NCI-H1092 treated with DMSO at 0.1 percent for 48 hours (cell line): ENCODE measurements at places on chromosomes 4 and X.
A peak's percentile ranks its signal among the peaks of the same experiment; 100 is the strongest.

GRCh38 chrX:86295293-86295692 is 147.0 kb downstream of the DACH2 start:
- no peak for DNase-seq

DNA sequence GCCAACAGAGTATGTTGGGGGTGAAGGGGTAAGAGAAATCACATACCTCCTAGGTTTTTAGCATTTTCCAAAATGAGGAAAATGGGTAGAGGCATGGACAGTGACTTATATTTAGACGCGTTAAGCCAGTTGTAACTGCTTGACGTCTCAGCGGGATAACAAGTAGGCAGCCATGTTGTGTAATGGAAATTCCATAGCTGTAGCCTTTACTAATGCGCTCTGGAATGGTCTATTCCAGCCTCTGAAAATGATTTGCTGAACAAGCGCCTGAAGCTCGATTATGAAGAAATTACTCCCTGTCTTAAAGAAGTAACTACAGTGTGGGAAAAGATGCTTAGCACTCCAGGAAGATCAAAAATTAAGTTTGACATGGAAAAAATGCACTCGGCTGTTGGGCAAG is 135.5 kb downstream of the PTTG2 start:
- DNase-seq = no peak

- DNase-seq = no peak
Observed at GRCh38 chr4:140829825-140830224, 73.6 kb upstream of the TBC1D9 start.

DNA sequence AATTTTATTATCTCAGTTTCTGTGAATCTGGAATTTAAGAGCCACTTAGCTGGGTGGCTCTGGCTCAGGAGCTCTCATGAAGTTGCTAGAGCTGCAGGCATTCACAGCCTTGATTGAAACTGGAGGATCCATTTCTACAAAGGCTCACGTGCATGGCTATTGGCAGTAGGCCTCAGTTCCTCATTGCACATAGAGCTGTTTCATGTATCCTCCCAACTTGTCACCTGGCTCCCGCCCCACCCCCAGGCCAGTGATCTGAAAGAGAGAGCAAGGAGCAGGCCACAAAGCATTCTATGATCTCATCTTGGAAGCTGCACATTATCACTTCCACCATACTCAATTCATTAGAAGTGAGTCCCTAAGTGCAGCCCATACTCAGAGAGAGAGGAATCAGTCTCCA is 18.5 kb upstream of the AP1AR start:
- DNase-seq = no peak

DNA sequence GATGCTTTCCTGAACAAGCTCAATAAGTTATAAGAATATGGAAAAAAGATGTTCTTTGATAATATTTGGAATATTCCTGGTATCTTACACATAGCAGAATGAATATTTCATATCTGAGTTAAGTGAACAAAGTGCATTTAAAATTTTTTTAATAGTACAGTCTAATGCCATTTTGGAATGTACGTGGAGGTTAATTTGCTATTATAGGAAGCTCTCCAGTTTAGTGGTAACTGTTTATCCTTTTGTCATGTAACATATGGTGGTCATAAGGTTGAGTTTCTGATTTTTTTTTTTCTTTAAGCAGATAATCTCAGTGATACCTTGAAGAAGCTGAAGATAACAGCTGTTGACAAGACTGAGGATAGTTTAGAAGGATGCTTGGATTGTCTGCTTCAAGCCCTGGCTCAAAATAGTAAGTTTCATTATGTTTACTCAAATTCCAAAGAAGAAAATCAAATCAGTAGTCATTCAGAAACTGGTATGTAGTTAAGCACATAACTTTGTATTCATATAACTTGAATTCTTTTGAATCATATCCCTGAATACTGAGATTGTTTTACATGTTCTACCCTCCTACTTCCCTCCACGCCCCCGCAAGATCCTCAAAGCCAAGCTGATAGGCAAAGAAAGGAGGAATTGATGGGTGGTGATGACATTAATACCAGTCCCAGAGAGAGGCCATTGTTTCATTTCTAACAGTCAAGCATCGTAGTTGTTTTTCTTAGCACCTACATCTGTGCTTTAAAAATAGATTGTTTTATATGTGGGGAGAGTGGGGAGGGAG is 32.1 kb downstream of the RAP1GDS1 start:
- no peak for DNase-seq

GRCh38 chr4:22686141-22686540 is 6.6 kb upstream of the GBA3 start:
- no peak for DNase-seq

GRCh38 chr4:148288448-148288847 is 153.8 kb downstream of the NR3C2 start:
- no peak for DNase-seq

DNA sequence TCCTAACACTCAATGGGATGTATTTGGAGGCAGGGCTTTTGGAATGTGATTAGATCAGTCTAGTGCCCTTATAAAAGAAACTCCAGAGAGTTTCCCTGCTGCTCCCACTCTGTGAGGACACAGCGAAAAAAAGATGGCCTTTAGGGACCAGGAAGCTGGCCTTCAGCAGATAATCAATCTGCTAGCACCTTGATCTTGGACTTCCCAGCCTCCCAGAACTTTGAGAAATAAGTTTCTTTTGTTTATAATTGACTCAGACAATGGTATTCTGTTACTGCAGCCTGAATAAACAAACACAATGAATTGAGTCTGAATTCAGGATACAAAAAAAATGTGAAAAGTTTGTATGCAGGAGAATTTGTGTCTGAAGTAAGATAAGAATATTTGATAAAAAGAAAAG is 842.1 kb downstream of the FSTL5 start:
- DNase-seq = no peak

GRCh38 chr4:52939325-52939724 is 77.2 kb downstream of the RASL11B start:
- no peak for DNase-seq

GRCh38 chr4:69591364-69591763 is 48.1 kb downstream of the UGT2A2 start:
- DNase-seq = no peak

GRCh38 chr4:15299627-15300026 is 128.2 kb upstream of the C1QTNF7 start:
- no peak for DNase-seq

- DNase-seq = no peak
Observed at GRCh38 chrX:29487714-29488113, 727.6 kb upstream of the MAGEB2 start.

DNA sequence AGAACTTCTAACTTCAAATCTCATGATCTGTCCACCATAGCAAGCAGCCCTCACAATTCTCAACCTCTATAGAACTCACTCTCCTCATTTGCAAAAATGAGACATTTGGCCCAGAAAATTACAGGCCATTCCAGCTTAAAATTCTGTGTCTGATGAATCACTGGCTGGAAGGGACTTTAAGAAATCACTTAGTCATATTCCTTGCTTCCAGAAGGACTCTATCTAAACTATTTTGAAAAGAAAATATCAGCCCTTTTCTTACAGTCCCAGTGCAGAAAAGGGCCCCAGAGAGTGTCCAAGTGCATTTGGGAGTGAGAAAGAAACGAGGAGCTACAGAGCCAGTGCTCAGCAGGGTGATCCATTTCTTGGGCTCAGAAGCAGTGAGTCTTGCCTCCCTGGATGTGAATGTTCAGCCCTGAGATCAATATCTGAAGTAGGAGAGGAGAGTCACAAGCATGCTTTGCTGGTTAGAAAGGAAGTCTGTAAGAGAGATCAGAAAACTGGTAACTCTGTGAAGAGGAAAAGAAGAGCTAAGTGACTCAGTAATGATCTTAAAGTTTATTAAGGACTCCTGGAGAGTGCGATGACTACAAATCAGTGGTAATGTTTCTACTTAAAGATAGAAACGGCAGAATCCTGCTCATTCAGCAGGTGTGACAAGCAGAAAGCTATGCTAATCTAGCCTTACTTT is 139.8 kb downstream of the PALLD start:
- no peak for DNase-seq

DNA sequence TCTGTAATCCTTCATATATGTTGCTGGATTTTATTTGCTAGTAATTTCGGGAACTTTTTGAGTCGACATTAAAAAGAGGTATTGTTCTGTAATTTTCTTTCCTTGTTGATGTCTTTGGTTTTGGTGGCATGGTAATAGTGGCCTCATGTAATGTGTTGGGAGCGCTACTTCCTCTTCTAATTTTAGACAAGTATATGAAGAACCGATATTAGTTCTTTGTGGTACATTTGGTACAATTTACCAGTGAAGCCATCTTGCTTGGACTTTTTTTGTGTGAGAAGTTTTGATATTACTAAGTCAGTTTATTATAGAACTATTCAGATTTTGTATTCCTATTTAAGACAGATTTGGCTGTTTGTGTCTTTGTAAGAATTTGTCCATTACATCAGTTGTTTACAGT is 669.2 kb upstream of the AADAT start:
- DNase-seq = no peak

DNA sequence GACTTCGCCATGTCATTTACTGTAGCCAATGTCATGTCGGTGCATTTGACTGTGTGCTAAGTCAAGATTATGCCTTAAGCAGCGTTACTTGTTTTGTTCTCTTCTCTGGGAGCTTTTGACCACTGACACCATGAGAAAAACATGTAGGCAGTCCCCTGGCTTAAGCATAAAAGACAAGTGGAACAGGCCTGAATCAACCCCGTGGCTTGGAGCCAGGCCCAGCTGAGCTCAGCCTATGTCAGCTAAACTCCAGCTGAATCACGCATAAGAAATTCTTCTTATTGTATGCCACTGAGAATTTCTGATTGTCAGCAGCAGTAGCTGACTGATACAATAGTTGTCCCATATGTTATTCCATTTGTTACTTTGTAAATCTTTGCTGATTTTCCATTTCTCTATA is 261.9 kb downstream of the CBLL2 start:
- no peak for DNase-seq

- DNase-seq = no peak
Observed at GRCh38 chrX:109533631-109534030, 3.0 kb upstream of the NXT2 start.

- no peak for DNase-seq
Observed at GRCh38 chr4:86264241-86264640, 95.6 kb downstream of the MAPK10 start.

DNA sequence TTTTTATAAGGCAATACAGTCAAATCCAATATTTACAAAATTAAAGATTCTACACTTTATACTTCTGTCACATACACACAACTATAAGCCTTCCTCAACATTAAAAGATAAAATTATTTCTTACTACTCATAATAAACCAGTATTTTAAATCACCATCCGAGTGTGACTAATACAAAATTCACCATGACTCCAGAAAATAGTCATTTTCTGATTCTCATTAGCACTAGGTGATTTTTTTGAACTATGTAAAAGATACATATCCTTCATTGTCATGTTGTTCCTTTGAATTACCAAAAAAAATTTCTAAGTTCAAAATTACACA is 646 bp upstream of the SLC7A11 start:
- DNase-seq = no peak

- no peak for DNase-seq
Observed at GRCh38 chrX:37666516-37666915, 19.1 kb upstream of the XK start.

DNA sequence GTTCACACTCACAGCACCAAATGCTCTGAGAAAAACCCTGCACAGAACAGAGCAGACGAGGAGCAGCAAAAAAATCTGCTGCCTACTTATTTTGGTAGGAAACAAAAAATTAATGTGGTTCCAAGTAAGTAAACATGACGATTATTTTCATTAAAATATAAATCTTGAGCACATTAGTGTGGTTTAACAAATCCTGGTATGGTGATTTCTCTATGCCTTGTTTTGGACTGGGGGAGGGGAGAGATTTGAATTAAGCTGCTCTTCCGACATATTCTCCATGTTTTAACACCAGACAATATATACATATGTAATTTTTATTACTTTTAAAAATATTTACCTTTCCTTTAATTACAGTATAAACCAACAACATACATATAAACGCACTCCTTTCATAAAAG is 1.8 kb downstream of the CAMK2D start:
- peak; percentile 41 for DNase-seq

DNA sequence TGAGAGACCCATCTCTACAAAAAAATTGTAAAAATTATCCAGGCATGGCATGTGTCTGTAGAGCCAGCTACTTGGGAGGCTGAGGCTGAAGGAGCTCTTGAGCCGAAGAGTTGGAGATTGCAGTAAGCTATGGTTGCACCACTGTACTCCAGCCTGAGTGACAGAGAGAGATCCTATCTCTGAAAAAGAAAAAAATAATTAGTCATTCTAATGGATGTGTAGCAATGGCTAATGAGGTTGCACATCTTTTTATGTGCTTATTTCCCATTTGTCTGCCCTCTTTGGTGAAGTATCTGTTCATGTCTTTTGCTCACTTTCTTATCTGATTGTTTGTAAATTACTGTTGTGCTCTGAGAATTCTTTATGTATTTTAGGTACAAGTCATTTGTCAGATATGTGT is 19.0 kb upstream of the MAML3 start:
- no peak for DNase-seq

DNA sequence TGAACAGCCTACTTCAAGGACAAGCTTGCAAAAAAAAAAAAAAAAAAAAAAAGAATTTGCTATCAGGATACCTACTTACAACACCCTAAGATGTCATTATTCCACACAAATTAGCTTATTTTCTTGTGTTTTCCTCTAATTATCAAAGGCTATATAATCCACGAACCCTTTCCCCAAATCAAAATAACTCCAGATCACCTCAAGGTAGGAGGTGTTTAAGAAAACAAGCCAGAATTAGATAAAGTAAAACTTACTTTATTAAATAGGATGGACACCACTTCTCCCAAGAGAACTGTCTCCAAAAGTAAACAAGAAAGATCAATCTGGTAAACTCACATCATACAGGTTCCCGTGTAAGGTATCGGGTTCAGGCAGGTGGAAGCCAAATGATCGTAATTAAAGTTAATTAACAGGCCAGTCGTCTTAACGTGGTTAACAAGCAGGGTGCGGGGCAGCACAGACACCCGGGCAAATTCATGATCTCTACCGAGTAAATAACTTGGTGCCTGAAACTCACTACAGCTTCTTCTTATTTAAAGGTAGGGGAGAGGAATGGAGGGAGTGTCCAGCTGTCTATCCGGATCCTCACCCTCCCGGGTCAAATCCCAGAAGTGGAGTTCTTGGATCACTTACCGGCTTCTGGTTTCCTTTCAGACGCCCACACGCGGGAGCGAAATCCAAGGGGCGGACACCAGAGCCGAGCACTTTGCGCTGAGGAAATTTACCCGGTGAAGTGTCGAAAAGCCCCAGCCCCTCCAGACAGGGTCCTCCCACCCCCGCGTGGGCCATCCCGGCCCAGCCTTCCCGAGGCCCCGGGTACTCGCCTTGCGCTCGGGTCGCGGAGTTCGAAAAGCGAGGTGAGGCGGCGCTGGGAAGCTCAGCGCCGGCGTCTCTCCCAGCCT is 708 bp downstream of the ARAP2 start:
- no peak for DNase-seq

GRCh38 chr4:169054879-169055278 is 44.8 kb upstream of the CBR4 start:
- no peak for DNase-seq

DNA sequence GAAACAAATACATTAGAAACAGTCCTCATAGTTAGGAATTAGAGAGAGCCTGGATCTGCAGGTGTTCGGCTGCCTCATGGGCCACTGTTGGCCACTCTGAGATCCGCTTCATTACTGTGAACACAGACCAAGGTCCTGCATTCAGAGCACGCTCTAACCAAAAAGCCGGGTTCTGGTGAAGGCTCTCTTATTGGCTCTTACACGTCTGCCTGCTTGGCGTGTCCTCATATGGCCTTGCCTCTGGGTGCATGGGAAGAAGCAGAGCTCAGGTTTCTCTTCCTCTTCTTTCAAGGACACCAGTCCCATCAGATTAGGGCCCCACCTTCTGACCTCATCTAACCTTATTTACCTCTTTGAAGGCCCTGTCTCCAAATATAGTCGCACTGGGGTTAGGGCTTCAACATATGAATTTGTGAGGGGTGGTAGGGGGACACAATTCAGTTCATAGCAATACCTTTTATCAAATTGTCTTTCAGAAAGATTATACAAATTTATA is 37.1 kb upstream of the ELF2 start:
- no peak for DNase-seq
